ENCODE measurements at places on chromosomes 7 and 10.

- DNase-seq, result no peak
Observed at GRCh38 chr10:15793664-15794063, 66.6 kb downstream of the MINDY3 start.

DNA sequence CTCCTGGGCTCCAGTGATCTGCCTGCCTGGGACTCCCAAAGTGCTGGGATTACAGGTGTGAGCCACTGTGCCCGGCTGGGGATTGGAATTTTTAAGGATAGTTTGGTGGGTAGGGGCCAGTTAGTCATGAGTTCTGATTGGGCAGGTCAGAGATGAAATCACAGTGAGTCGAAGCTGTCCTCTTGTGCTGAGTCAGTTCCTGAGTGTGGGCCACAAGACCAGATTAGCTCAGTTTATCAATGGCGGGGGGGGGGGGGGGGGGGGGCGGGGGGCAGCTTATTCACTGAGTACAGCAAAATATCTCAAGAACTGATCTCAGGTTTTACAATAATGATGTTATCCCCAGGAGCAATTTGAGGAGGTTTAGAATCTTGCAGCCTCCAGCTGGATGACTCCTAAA, 11.6 kb upstream of the ERCC6 start:
- DNase-seq, result no peak

DNA sequence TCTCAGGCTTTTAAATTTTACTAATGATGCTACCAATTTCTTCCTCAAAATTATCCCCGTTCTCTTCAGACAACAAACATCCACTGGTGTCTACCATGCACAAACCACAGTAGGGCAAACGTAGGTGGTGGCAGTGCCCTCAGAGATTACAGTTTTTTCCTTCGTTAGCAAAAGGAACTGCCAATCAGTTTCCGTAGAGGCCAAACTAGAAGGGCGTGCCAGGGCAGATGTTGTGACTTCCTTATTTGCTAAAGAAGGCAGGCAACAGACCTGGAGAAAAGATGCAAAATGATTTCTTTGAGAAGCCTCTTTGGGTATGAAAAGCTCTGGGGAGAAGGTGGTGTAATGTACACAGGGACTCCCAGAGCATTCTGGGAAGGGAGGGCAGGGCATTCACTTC, 7.6 kb upstream of the FAM180A start:
- DNase-seq, result no peak

DNA sequence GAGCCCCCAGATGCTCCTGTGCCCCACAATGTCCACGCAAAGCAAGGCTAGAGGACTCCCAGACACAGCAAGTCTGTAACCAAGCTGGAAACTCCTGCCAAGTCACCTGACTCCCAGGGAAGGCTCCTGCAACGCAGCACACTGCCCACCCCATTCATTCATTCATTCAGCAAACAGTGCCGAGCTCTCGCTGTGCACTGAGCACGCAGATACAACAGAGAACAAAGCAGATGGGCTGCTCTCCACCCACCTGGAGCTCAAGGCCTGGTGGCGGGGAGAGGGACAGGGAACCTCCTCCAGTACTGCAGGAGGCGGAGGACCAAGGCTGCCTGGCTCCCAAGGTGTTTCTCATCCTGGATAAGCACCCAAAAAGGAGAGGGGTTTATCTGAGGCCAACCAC, 8.6 kb downstream of the KCNH2 start:
- no peak for DNase-seq

GRCh38 chr7:51102828-51103227, 213.8 kb downstream of the COBL start:
- no peak for DNase-seq

- no peak for DNase-seq
Observed at GRCh38 chr10:102919992-102920739, 2.1 kb downstream of the CNNM2 start.

- no peak for DNase-seq
Observed at GRCh38 chr10:106560925-106561640, 603.4 kb downstream of the SORCS1 start.

DNA sequence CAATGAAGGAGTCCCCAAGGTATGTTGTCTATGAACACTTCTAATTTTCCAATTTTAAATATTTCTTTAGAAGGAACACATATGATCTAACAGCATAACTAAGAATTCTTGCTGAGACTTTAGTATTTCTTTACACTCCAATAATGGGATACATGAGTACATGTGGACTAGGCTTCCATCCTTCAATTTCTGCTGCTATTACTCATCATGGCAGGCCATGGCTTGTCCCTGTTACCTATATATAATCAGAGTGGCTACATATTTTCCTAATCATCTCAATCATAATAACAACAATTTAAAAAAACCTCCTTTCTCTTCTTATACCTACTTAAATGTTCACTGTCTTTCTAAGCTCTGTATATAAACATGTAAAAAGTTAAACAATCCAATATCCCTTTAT, 60.3 kb upstream of the TAC1 start:
- DNase-seq, result no peak

- no peak for DNase-seq
Observed at GRCh38 chr7:157922576-157922975, 585.8 kb downstream of the DNAJB6 start.

- no peak for DNase-seq
Observed at GRCh38 chr7:18866359-18867036, 250.9 kb downstream of the TWIST1 start.

- no peak for DNase-seq
Observed at GRCh38 chr7:115227473-115228235, 305.8 kb downstream of the MDFIC start.

DNA sequence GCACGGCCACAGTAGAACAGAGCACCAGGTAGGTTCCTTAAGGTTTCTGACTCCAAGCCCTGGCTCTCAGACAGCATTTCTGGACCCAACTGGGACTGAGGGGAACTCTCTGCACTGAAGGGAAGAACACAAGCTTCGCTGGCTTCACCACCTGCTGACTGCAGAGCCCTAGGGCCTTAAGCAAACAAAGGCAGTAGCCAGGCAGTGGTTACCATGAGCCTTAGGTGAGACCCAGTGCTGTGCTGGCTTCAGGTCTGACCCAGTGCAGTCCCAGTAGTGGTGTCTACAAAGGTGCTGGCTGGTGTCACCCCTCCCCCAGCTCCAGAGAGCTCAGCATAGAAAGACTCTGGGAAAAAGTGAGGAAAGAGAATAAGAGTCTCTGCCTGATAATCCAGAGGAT, 59.5 kb downstream of the SIRT1 start:
- no peak for DNase-seq

GRCh38 chr7:122663733-122664132, 35.2 kb downstream of the RNF133 start:
- DNase-seq, result no peak

DNA sequence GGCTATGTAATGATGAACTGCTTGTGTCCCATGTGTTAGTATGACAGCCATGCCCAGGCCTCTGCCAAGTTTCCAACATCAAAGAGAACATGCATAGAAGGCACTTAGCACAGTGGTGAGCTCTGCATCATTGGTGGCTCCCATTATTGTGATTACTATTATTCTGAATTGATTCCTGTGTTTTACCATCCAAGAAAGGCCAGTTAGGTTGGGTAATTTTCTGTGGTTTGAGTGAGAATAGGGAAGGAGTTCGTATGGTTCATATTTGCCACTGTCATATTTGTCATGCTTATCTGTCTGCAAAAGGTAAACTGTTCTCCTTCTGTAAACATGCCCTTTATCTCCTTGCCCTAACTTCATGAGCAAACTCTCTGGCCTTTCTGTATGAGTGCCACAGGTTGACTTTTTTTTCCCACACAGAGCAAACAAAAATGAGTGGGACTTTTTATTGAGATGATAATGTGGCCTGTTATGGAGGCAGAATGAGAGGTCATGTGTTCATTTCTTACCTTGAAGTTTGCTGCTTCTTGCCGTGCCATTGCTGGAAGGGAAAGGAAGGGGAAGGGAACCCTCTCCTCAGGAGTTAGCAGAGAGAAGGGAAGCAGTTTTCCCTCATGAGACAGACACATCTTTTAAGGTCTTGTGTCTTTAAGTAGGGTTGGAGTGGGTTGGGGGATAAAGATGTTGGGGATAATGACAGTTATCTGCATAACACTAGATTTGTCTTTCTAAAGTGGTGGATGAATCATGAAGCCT, 301.9 kb downstream of the LRMDA start:
- no peak for DNase-seq

DNA sequence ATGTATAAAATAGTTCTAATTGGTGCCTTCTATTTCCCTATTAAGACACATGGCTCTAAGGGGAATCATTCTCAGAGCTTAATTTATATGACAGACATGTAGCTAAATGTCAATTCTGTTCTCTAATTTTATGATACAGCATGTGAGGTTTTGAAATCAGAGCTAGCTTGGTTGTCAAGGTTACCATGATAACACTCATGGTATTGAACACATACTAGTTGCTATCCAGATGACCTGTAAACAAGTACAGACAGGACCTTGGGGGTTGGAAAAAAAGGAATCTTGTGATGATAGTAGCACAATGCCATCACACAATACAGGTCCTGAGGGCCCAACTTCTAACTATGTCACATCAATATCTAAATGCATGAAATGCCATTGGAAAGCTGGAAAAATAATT, 49.2 kb downstream of the RHOBTB1 start:
- DNase-seq, result no peak

GRCh38 chr10:95280637-95281036, 10.2 kb downstream of the PDLIM1 start:
- no peak for DNase-seq

GRCh38 chr10:87931836-87932230, 68.4 kb downstream of the PTEN start:
- no peak for DNase-seq

DNA sequence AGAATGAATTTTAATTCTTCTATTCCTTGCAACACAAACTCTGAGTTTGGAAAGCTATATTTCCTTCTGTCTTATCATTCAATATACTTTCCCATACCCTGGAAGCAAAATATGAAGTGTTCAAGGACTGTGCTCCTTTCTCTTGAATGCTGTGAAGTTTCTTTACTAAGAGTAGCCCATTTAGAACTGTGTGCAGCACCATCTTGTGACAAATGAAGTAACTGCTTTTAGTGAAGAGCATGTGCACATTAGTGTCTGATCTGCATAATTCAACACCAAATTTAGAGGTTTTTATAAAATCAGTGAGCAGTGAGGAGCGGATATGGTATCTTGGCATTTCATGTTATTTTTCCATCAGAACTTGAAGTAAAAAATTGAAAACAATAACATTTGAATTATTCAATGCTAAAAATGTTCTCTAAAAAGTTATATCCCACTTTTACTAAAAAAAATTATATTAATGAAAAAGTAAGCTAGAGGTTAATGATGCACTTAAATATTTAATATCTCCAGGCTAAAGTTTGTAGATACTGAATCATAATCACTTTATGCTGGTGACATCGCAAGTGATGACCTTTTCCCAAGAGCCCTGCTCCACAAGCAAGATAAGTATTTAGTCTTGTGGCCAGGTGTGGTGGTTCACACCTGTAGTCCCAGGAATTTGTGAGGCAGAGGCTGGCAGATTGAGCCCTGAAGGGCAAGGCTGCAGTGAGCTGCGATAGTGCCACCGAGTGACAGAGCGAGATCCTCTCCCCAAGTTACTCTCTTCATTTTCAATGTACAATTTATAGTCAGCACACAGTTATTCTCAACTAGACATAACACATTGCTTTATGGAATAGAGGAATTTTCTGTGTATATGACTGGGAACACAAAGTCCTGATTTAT, 108.8 kb upstream of the PCLO start:
- peak; percentile 46 for DNase-seq

- no peak for DNase-seq
Observed at GRCh38 chr10:118339111-118339510, 3.0 kb downstream of the FAM204A start.

GRCh38 chr10:71842856-71843686, 8.0 kb downstream of the PSAP start:
- no peak for DNase-seq

GRCh38 chr7:68729371-68729770, 868.9 kb upstream of the AUTS2 start:
- peak; percentile 70 for DNase-seq

GRCh38 chr10:72379776-72380175, 25.1 kb upstream of the DNAJB12 start:
- DNase-seq, result no peak

DNA sequence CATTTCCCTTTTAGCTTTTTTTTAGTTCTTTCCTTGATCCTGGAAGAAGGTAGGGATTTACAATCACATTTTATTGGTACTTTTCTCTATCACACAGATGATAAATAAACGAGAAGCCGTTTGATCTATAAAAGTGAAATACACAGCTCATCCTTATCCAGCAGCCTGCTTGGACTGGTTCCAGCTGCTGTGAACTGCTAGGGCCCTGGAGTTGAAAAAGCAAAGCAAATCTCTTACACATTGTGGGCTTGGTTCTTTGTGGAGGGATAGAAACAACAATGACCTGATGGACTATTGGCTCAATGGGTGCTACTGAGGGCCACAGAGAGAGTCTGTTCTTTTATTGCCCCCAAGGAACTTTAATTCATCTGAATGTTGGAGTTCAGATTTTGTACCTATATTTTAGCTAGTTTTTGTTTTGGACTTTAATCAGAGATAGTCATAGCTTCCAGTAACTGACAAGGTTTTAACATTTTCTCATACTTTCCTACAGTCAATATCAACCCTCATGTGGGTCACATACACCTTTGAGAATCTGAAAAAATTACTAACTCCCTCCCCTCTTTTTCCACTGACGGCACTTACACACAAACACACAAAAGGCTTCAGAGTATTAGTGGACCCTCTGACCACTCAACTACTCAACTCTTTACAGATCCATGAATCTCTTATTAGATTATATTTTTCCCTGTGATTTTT, 91.6 kb upstream of the CCDC6 start:
- DNase-seq, result no peak

GRCh38 chr10:4981722-4982471, 18.7 kb downstream of the AKR1C1 start:
- no peak for DNase-seq

- DNase-seq, result no peak
Observed at GRCh38 chr7:156082048-156083040, 270.1 kb upstream of the SHH start.
